Cardiac septum (tissue), 1 donor: ENCODE measurements at places on chromosomes 16 and 17. TPM values are rescaled to one million over a fixed set of nuclear protein-coding genes. Genes with fewer than 3 reads are reported as not detected.

Gene KRT28
- not detected for total RNA-seq

Gene MARVELD3
- total RNA-seq: not detected

Gene MEOX1
- 19.8 TPM for total RNA-seq

Gene ABCA8
- 25.4 TPM for total RNA-seq

Gene CSH1
- total RNA-seq: not detected

Gene SHBG
- total RNA-seq: 0.62 TPM

Gene KRTAP2-3
- total RNA-seq: not detected

Gene HS3ST3B1
- total RNA-seq: 2.6 TPM

Gene HOXB1
- not detected for total RNA-seq

Gene KRTAP3-2
- total RNA-seq: not detected

Gene EVI2A
- 2.2 TPM for total RNA-seq

DNA sequence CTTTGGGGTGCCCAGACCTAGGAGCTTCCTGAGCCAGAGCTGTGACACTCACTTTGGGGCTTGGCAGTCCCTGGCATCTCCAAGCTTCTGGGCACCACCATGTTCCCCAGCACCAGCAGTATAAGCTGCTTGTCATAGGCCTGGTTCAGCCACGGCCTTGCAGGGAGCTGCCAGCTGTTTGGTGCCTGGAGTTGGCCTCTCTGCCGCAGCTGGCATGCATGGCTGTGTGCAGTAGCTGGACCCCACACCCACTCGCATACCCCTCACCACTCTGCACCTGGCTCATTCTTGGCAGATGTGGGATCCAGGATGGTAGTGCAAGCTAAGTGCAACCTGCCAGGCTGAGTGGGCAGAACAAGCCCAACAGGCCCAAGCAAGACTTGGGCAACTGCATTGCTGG is 73.4 kb upstream of the BRD7 start:
- no peak for DNase-seq

DNA sequence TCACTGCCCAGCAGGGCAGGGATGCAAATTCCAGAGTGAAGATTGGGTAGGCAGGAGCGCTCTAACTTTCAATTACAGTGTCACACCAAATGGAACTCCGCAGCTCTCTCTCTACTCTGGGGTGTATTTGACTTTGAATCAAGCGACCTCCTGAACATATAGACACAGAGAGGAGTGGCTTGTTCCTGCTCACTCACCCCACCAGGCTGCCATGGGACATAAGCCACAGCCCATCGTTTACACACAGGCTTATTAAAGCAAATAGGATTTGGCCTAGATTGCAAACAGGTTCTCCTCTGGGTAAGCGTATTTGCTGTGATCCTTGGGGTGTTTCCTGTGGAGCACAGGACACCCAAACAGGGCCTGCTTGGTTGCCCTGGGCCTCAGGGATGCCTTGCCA is 281.6 kb upstream of the CCL2 start:
- no peak for DNase-seq

DNA sequence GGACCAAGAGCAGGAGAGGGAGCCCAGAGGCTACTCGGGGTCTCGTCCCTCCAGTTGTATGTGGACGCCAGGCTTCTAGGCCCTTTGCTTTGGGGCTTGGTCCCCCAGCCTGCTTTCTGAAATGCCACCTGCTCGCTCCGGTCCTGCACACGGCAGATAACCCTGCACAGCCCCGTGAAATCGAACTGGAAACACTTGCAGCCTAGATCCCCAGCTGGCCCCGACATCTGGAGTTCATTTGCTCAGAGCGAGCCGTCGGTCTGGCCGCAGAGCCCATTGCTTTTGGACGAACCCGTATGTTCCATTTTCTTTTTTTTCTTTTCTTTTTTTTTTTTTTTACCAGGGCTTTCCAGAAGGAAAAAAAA is 22.9 kb downstream of the C1QTNF1 start:
- no peak for DNase-seq

- DNase-seq: no peak
These were observed 26.0 kb downstream of the CBFB start for GRCh38 chr16:67054901-67055300.

GRCh38 chr17:45269912-45270311 is 8.0 kb upstream of the SPATA32 start:
- no peak for DNase-seq

DNA sequence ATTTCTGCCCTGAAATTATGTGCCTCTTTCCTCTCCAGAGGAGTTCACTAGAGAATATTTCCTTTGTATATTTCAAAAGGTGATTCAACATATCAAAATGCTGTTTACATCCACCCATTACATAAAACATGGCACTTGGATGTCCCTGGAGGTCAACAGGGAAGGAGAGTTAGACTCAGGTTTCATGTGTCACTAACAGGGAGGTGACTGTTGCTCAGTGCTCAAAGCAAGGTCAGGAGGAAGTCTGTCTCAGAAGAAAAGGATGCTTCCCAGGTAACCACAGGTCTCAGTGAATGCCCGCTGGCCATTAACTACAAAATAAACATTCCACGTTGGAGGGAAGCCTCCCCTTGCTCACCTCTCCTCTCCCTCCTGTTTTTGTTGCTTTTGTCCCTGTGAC is 198.6 kb downstream of the AXIN2 start:
- DNase-seq: no peak

GRCh38 chr17:57350266-57350665 is 93.9 kb downstream of the MSI2 start:
- no peak for DNase-seq

GRCh38 chr17:39357488-39357887 is 43.9 kb downstream of the FBXL20 start:
- no peak for DNase-seq

DNA sequence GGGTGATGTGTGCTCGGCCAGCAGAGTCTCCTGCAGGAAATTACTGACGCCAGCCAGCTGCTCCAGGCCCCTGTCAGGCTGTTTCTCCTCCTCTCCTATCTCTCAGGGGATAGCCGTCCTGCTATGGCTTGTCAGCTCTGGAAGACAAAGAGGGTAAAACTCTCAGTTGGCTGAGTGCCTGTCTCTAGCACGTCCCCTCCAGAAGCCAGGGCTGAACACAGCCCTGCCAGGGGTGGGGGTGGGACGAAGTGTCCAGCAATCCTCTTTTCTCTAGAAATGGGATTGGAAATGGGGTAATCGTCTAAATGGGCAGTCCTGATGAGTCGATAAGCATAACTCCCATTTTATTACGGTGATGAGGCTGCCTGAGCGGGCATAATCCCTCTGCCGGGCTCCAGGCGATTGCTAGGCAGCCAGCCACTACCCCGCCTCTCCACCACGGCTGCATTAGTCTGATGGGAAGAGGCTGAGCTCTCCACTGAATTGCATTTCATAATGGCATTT is 89.1 kb upstream of the GNAO1 start:
- DNase-seq: no peak

- DNase-seq: no peak
These were observed 54.3 kb downstream of the TIMM22 start for GRCh38 chr17:1050996-1051925.

GRCh38 chr17:48927978-48928745 is 16.5 kb downstream of the SNF8 start:
- DNase-seq: no peak

- peak; percentile 93 for DNase-seq
These were observed at the start of gene GINS3 for GRCh38 chr16:58392215-58393137. TSS of gene GINS3 (plus strand) at chr16:58392471. CDS start at chr16:58392602, 131 bp downstream.

DNA sequence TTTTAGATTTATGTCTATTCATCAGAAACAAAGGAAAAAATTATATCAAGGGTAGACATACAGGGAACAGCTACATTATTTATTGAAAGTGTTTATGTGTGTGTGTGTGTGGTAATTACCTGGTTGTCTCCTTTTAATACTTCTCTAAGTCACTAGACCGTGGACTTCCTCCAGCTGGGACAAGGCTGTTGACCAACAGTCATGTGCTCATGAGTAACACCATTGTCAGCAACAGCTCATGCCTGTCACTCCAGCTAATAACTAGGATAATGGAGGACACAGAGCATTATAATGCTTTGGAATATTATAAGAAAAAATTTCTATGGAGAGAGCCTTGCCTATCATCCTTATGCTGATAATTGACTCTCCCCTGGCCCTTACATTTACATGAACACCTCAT is 125.3 kb upstream of the SALL1 start:
- no peak for DNase-seq

GRCh38 chr17:42553866-42554249 is 1.1 kb downstream of the HSD17B1 start:
- DNase-seq: no peak

- no peak for DNase-seq
These were observed 331.4 kb downstream of the PMP22 start for GRCh38 chr17:14933676-14934075.

GRCh38 chr16:49567950-49568349 is 194.3 kb downstream of the C16orf78 start:
- DNase-seq: no peak

DNA sequence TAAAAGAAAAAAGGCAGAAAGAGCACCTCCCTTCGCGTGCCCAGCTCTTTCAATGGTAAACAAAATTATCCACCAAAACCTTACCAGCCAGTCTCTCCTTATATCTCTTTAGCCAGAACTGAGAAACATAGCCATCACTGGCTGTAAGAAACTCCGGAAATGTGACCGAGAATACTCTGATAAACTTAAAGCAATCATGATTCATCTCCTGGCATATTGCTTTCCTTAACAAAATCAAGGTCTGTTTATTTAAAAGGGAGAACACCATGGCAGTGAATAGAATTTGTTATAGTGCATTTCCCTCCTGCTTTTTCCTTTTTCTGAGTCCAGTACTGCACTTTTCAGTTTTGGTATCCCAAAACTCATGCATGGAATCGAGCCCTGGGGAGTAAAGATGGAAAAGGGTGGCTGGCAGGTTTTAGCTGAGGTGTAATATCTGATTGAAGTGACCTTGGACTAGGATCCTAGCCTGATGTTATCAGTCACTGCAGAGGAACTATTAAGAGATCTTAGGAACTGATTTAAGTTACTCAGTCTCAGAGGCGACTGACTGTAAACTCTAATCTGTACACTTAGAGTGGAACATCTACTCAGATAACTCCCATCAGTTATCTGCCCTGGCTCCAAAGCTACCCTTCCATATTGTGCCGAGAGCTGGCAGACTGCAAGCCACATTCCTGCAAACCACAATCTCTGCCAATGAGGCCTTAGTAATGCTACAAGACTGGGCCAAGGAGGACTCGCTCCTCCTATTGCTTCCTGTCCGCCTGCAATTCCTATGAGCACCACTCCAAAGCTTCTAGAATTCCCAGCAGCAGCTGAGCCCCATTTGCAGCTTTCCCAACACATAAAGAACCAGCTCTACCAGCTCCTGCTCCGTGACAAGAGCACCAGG is 7.4 kb upstream of the COX10 start:
- DNase-seq: no peak
